ENCODE measurements at places on chromosomes 12 and 14.

- no peak for DNase-seq
Observed at GRCh38 chr12:12927211-12928079, 24.5 kb downstream of the GPRC5D start.

GRCh38 chr14:77498984-77499527 is 440 bp upstream of the ISM2 start:
- DNase-seq: no peak

DNA sequence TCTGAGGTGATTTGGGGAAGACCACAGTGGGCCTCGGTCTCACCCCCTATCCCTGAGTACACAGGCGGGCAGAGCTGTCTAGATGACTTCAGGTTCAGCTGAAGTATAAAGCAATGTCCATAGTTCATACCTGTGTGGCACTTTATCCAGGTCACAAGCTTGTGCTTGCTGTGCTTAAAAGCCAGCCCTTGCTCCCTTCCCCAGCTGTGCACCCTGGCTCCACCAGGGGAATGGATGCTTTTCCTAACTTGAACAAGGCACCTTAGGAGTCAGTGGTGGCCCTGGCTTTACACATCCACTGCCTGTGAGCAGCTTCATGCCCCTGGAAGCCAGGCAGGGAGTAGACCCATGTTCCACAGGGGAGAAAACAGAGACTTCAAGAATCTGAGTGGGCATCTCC is 5.5 kb downstream of the CARMIL3 start:
- DNase-seq: no peak

GRCh38 chr14:29803045-29803444 is 124.6 kb downstream of the PRKD1 start:
- DNase-seq: no peak

DNA sequence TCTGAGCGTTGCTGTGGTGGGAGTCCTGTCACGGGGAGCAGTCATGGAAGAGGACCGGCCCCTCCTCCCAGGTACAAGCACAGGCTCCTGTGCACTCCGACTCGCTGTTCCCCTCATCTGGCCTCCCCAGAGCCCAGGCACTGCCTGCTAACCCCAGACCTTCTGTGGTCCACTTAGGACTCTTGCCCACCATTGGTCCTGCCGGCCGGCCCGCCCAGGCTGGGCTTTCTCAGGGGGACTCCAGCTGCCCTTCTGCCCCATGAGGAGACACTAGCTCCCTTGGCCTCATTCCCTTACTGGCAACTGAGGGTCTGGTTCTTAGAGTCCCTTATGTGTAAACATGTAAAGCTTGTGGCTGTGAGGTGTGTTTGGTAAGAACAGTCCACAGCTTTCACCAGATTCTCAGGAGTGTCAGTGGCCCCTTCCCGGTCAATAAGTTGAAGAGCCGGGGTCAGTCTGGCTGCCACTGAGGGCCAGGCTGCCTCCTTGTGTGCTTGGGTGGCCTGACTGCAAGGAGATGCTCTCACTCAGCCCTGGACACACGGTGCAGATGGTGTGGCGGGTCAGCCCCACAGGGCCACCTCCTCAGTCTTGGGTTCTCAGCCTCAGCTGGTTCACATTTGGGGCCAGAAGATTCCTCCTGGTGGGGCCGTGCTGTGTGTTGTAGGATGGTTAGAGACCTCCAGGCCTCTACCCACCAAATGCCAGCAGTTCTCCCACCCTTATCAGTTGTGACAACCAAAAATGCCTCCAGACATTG is 43.6 kb downstream of the DDX51 start:
- DNase-seq: no peak

DNA sequence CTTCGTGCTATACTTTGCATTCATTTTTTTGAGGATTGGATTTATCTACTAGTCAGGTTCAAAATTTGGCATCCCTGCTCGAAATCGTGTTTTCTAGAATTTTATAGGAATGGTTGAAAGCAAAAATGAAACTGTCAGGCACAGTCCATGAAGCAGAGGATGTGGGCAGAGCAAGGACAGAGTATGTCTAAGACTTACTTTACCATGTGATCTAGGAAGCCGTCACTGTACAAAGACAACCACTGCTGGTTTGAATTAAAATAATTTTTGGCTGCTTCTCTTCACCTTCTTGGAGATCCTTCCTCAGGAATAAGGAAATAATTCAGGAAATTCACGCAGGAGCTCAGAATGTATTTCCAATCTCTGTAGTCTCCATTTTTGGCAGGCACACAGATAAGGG is 31.6 kb upstream of the SGPP1 start:
- no peak for DNase-seq

DNA sequence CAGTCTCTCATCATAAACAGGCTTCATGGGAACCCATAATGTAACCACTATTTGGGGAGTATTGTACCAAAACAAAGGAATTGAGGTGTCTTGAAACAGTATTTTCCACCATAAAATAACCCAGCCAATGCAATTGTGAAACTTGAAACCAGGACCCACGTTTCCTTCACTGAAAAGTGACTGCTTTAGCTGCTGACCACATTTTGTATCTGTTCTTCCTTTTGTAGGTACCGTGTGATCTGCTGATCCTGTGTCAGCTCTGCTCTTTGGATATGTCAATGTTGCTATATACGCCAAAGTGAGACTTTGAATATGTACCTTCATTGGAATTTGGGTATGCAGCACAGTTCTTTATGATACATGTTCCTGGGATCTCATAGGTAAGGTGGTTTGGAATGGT is 95.1 kb upstream of the CNTN1 start:
- no peak for DNase-seq

Measured in NCI-H446 (cell line).